ENCODE measurements at places on chromosomes 13 and 19.

GRCh38 chr13:67258482-67258881 lies 28.3 kb upstream of the PCDH9 start:
- DNase-seq: no peak

- no peak for DNase-seq
Observed at GRCh38 chr19:29690842-29691241, 24.2 kb downstream of the C19orf12 start.

GRCh38 chr13:39040206-39040605 lies 1.9 kb downstream of the NHLRC3 start:
- DNase-seq: no peak

GRCh38 chr13:28173793-28174192 lies 35.4 kb downstream of the PAN3 start:
- DNase-seq: no peak

DNA sequence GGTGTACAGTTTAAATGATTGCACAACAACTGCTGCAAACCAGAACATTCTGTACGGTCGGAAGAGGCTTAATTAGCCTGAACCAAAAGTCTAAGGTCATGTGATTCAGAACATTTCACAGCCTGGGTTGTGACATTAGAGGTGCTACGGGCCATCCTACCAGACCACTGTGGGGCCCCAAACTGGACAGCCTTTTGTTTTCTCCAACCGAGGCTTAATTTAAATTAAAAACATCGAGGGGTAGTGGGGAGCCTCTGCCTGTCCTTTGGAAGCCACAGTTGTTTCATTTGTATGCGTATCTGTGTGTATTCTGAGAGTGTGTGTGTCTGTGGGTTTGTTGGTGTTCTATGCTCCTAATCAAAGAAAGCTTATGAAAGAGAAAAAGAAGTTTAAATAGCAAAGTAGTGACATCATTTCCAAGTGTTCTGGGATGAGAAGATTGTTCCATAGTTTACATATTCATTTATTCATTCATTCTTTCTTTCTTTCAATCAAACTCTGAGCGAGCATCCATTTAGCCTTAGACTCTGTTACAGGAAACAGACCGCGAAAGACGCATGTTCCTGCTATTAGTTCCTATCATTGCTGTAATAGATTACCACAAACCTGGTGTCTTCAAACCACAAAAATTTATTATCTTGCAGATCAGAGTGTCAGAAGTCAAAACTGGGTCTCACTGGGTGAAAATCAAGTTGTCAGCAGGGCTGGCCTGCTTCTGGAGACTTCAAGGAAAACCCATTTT lies 444.8 kb downstream of the FOXO1 start:
- DNase-seq: peak; percentile 11

DNA sequence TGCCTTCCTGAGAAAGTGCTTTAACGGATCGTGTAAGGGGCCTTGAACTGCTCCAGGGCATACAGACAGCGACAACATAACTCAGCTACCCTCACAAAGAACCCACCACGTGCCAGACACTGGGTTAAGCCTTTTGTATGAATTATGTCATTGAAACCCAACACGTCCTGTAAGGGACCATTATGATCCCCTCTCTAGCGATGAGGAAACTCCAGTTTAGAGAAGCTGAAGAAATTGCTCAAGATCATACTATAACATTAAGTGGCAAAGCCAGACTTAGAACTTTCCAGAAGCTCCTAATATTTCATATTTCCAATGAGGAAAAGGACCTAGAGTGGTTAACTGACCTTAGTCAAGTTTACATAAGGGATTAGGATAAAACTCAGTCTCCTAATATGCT lies 57.0 kb upstream of the RAP2A start:
- no peak for DNase-seq

DNA sequence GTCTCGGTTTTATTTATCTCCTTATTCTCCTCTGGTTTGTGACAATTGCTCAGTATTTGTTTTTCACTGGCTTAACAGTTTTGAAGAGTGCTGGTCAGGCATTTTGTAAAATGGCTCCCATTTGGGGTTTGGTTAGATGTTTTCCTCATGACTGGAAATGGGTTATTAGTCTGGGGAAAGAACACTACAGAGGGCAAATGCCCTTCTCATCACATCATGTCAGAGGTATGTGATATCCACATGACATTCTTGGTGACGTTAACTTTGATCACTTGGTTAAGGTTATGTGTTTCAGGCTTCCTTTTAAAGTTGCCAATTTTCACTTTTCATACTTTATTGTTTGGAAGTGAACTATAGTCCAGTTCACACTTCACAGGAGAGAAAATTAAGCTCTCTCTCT lies 74.8 kb upstream of the KLHL1 start:
- no peak for DNase-seq

DNA sequence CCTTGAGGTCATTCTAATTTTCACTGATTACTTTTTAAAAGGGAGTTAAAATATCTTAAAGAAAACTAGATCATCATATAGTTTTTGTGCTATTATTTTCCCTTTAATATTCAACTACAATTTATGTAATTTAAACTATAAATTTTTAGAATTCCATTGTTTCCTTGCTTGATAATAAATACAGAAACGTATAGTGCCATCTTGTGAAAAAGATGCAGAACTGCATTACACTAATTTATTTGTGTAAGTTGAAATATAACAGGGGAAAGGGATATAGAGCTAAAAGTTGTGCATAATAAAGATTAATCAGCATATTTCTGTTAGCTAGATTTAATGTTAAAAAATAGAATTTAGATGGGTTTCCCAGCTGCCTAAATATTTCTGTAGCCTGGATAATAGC lies 61.5 kb upstream of the TDRD3 start:
- no peak for DNase-seq

- DNase-seq: no peak
Observed at GRCh38 chr19:32255536-32256295, 89.7 kb upstream of the ZNF507 start.

- peak; percentile 33 for DNase-seq
Observed at GRCh38 chr19:41792513-41793413, 3.6 kb upstream of the CEACAM3 start.

DNA sequence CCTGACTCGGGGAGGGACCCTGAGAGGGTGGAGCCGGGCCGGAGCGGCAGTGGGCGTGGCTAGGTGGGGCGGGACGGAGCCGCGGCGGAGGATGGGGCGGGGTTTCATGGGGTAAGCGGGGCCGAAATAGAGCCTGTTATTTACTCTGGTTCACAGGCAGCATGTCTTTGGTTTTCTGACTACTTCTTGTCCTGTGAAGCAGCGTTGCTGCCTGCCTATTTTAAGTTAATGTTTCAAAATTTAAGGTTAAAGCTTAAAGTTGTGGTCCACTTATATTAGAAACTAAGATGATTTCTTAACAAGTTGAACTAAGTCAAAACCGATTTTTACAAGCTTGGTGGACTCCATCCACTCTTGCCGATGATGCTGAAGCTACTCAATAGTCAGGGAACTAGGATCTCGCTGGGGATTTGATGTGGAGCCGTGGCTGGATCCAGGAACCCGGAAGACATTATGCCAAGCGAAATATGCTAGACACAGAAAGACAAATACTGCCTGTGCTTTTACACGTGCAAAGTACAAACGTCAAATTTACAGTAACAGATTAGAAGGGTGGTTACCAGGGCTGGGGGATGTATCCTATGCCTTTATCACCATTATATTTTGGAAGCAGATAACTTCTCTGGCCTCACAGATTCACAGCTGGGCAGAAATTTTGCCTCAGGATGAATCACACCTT lies 433 bp upstream of the ZNF616 start:
- peak; percentile 98 for DNase-seq

- no peak for DNase-seq
Observed at GRCh38 chr13:72125561-72125960, 258.6 kb upstream of the DACH1 start.

GRCh38 chr19:11361771-11362731 lies 6.8 kb downstream of the PLPPR2 start:
- no peak for DNase-seq

- DNase-seq: no peak
Observed at GRCh38 chr19:58450856-58451357, 515 bp upstream of the ZNF324B start.

DNA sequence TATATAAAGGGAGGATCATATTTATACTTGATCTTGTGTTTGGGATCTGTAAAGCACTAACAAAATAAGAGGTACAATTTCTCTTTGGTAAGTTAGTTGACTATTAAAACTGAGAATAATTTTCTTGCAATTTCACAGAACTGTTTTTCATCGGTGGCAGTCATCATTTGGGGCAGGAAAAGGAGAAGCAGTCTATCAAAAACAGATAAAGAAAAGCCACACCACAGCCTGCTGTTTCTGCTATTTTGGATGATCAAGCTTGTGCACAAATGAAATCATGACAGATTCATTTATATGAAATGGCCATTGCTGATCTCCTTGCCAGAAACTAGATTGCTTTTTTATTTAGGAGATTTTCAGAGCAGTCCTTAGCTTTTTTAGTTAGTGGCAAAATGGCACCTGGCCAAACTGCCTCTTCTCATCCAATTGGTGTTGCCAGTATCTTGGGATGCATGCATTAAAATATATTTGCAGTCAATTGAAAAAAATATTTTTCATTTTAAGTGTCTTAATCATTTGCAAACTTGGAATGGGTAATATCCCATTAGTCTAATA lies 326.0 kb downstream of the HS6ST3 start:
- DNase-seq: no peak

- DNase-seq: no peak
Observed at GRCh38 chr19:14103310-14103709, 12.8 kb upstream of the SAMD1 start.

DNA sequence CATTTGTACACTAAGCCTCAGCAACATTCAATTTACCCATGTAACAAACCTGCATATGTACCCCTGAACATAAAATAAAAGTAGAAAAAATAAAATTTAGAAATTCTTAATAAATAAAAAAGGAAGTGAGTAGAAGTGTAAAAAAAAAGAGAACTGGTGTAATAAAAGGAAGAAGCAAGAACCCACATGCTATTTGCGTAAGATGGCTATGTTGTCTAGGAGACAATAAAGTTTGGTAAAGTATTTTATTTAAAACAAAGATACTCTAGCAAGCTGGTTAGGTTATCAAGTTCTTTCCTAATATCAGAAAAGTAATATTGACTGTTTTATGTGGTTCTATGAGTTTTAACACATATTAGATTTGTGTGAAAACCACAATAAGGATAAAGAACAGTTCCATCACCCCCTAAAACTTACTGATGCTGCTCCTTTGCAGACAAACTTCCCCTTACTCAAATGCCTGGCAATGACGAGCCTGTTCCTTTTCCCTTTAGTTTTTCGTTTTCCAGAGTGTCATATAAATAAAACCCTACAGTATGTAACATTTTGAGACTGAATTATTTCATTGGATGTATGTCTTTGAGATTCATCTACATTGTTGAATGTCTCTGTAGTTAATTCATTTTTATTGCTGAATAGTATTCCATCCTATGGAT lies 98.9 kb downstream of the TNFSF13B start:
- DNase-seq: no peak

- DNase-seq: no peak
Observed at GRCh38 chr13:111282997-111283396, 37.4 kb upstream of the TEX29 start.

DNA sequence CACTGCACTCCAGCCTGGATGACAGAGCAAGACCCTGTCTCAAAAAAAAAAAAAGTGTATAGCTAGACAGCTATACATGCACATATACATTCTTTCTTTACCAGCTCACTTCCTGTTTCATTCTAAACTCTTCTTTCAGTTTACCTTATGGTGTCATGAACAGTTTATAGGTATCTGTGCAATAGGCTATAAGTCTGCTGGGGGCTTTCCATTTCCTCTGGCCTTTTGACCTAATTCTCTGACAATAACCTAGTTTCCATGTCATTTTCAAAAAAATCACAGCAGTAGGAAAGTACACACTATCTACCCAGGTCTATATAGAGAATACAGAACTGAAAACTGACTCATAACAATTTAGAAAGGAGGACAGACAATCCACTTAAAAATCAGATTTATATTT lies 24.4 kb upstream of the URAD start:
- DNase-seq: no peak

DNA sequence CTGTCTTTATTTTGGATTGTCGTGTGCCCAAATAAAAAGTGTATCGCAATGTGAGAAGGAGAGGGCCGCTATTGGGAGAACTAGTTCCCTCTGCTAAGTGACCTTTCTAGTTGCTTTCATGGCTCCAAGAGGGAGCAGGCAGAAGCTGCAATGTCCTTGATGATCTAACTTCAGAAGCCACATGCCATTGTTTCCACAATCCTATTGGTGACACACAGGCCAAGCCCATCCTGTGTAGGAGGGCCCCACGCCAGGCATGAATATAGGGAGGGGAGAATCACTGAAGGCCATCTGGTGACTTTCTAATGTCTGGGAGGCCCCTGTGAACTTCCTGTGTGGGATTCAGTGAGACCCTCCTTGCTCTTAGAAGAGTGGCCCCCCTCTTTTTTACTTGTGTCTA lies 47.8 kb upstream of the KPNA3 start:
- DNase-seq: no peak

- DNase-seq: no peak
Observed at GRCh38 chr13:81596224-81596753, 1255.4 kb upstream of the SPRY2 start.

- no peak for DNase-seq
Observed at GRCh38 chr13:43686557-43686956, 100.2 kb downstream of the ENOX1 start.

DNA sequence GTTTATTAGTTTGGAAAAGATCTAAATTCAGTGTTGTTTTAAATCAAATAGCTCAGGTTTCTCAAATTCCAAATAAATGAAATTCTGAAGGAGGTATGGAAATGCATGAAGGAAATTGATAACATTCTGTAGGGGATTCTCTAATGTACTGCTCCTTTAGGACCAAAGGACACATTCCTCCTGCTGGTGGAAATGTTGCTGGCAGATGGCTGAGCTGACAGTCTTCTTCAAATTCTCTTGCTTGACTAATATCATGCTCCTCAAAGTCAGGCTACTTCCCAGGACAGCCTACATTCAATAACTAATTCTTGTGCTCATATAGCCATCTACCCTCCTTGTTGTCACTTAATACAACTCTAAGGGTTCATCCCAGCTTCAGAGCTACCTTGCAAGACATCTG lies 1118.5 kb downstream of the PCDH9 start:
- DNase-seq: no peak

DNA sequence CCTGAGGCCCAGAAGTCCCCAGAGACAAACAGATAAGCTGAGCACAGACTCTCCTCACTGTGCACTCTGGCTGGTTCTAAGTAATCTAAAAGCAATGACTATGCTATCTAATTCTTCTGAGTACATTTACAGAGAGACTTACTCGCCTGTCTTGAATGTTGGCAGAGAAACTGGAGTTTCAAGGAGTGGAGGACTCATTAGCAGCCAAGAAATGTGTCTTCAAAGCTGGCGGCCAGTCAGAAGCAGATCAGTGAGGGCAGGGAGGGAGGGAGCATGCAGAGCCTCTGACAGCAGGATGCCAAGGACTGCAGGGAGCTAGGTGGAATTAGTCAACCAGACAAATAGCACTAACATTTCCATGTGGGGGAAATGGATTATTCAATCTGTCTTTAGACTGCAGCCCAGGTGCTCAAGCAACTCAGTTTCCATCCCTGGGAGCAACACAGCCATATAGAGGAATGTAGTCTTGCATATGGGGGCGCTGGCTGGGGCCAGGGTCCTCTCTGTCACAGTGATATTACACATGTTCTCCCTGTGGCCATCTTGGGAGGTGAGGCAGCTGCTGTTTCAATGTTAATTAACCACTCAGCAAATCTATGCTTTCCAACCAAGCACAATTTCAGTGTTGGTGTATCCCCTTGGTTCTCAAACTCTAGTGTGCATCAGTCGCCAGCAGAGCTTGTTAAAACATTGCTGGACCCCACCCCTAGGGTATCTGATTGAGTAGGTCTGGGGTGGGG lies 97.9 kb downstream of the CCNA1 start:
- no peak for DNase-seq

- DNase-seq: peak; percentile 54
Observed at GRCh38 chr19:48190288-48190884, 19.9 kb downstream of the ZSWIM9 start.

Data from T-helper 9 cell (primary cell).